ENCODE measurements at places on chromosomes 7 and 10.

DNA sequence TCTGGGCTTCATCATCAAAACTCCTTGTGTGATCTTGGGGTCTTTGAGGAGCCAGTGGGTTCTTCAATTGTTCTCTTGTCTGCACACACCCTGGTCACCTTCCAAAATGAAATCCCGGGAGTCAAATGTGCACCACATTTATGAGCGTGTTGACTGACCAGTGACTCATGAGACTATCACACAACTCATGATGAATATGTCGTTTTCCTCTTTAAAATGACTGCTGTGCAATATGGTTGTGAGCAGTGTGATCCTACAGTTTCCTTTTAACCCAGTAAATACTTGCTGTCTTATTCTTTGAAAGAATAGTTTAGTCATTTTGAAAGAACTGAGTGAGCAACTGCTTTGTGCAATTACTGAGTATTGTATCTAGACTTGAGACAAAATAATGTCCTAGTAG lies 149.2 kb downstream of the DYNC1I1 start:
- DNase-seq = no peak

GRCh38 chr10:15385552-15386455 lies 14.7 kb upstream of the FAM171A1 start:
- DNase-seq = no peak

GRCh38 chr7:33760834-33761233 lies 144.5 kb upstream of the BMPER start:
- no peak for DNase-seq

DNA sequence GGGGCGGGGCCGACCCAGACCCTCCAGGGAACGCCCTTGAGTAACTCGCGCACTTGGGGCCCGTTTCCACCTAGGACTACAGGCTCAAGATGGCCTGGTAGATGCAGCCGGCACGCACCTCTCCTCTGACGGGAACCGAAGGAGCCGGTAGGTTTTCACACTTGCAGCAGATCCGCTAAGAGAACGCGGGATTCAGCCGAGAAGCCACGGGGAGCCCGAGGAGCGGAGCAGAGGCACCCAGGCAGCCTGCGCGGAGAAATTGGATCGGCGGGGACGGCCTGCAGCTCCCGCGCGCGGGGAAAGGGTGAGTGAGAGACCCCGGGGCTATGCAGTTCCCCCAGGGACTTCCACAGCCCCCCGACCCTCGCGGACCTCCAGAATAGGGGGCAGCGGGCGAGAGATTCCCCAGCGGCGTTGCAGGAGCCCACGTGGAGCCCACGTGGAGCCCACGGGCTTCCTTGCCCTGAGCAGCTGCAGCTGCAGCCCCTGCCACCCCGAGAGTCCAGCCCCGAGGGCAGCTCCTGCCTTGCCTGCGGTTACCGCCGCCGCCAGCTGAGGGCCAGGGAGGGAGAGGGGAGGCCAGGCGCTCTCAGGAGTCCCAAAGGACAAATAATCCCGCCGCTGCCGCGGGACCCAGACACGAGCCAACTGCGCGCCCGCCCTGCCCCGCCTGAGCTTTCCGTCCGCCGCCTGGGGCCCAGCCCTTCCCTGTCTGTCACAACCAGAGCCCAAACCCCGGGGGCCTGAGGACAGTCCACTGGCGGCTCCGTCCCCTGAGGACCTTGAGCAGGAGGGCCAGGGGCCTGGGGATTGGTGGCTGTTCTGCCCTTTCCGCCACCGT lies 13.1 kb downstream of the IFT22 start:
- no peak for DNase-seq
